ENCODE measurements at places on chromosomes 7 and 10. TPM values are rescaled to one million over a fixed set of nuclear protein-coding genes. Genes with fewer than 3 reads are reported as not detected.

DNA sequence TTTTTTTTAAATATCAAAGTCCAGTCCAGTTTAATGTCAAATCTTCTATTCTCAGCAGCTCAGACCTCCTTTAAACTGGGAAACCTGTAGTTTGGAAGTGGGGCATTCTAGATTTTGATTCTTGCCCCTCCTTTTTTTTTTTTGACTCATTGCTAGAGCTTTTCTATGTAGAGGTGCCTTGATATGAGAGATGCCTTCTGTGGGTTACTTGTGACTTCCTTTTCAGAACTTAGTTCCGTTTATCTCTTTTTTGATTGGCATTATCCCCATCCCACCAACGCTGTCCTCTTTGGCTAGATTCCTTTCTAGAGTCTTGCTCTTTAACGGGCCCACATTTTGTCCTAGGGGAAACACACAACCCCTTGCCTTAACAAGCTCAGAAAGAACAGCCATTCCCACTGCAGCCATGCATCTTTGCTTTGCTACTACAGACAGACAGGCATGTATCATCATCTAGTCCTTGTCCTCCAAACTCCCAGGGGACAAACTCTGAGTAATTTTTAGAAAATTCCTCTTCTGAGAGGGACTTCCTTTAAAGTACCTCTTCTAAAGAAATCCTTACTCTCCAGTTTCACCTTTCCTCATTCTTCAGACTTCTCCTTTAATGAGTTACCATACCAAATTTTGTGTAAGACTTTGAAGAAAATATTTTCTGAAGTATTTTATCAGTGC is 153.6 kb downstream of the PHF14 start:
- DNase-seq = peak; percentile 17

The GLI3 gene
- 4.0 TPM for total RNA-seq

The CH25H gene
- total RNA-seq = 34.9 TPM

DNA sequence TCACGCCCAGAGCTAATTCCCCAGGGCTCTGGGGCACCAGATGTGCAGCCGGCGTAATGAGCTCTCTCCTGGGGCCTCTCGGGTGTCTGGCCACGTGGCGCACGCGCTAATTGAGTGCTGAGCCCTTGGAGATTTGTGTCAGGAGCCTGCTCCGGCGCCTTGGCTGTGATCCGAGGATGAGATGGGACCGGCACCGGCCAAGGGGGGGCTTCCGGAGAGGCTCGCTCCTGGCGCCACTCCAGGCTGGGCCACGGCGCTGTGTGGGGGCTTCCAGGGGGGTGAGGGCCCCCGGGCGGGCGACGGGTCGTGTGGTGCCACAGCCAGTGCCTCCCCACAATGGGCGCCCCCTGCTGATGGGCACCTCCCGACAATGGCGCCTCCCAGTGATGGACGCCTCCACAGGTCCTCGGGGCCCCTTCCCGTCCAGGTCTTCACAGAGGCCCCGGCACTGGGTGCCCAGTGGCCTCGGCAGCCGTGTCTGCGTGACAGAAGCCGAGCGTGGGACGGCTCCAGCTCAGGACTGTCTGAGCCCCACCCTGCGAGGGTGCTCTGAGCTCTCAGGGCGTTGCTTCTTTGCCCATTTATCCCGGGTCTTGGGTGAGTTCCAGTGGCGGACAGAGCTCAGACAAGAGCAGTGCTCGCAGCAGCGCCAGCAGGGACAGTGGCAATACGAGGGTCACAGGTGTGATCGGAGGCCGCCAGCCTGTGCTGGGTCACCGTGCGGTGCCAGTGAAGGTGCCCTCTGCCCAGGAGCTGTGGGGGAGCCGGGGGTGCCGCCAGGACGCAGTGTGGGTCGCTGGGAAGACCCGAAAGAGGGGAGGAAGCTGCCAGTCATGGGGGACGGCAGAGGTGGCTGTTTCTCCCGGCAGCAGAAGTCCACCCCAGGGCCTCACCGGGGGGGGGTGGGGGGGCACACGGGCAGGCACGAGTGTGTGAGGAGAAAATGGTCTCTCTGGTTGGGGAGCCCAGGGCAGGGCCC is 8.2 kb upstream of the NKX6-2 start:
- DNase-seq = peak; percentile 30

DNA sequence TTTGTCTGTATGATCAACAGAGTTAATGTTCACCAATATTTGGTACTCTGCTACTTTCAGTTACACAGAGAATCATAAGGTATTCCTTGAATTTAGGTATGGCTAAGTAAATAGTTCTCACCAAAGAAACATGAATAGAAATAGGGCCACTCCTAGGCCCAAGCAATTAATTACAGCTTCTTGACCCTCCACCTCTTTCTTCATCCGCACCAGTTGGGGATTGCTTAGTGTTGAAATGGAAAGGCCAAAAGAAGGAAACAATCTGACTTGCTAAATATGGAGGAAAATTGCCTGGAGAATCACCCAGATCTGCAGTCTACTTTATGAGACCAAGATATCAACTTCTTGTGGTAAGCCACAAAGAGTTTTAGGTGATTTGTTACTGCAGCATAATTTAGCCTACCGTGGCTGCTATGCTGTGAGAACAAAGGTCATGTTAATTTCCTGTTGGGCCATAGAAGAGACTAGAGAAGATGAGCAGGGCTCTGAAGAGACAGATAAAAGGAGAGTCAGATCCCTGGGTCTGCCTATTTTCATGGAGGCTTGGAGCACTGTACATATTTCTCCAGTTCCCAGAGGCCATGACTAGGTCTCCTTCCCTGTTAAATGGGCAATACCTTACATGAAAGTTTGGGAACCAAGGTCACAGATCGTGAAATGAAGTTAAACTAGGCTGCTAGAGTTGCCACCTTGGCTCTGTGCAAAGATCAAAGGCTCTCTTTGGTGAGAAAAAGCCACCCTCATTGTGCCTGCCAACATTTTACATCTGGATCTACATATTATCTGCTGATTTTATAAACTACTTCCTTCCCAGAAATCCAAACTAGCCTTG is 93.3 kb upstream of the GDF10 start:
- DNase-seq = no peak

- no peak for DNase-seq
Observed at GRCh38 chr7:151241755-151242096, 6.8 kb downstream of the SMARCD3 start.

DNA sequence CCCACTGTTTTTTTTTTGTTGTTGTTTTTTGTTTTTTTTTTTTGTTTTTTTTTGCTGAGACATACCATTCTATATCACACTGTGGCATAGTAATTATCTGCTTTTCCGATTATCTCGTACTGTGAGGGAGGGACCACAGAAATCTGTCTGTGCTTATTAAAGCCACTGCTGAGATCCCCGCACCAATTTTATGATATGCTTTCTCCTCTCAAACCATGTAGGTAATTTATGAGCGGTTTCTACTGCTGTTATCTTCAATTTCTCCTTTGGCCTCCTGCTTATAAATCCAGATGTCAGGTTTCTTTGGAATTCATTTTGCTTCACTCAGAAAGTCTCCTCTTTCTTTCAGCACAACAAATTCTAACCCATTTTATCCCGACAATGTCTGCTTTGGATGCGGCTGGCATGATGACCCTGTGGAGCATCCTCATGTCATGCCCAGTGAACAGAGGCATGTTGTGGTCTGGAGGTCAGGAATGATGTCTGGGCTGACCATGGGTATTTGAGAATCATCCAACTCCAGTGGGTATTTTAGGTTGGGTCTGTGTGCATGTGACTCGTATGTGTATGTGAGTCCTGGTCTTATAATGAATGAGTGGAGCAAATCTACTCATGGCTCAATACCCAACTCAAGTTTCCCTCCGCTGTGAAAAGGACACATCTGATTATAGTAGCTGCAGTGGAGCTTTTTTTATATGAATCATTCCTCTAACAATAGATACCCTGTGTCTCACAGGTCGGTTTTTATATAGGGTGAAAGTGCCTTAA is 213.4 kb downstream of the GALNT17 start:
- no peak for DNase-seq

The SPAM1 gene
- total RNA-seq = not detected

All from GM23248 (cell line).